ENCODE measurements at places on chromosomes 7 and 10.

GRCh38 chr7:64504581-64505120 is 58.2 kb downstream of the ZNF680 start:
- no peak for DNase-seq

DNA sequence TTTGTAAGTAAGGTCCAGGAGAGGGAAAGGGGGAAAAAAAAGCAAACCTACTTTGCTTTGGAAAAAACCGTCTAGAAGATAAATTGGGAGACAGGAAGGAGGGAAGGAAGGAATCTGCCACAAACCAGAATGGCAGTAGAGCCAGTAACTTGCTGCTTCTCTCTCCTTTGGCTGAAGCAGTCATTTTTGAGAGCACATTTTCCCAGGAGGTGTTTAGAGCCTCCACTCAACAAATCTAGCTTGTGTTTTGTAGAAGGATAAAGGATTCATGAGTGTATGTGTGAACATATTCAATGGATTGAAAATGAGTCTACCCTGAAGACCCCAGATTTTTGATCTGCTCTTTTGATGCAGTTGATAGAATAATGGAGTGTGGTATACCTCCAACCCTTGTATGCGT is 2.6 kb downstream of the NRG3 start:
- no peak for DNase-seq

- peak; percentile 34 for DNase-seq
Measured at GRCh38 chr7:2354939-2355704, 495 bp downstream of the EIF3B start.

- no peak for DNase-seq
Measured at GRCh38 chr10:119522747-119523426, 19.6 kb downstream of the RGS10 start.

DNA sequence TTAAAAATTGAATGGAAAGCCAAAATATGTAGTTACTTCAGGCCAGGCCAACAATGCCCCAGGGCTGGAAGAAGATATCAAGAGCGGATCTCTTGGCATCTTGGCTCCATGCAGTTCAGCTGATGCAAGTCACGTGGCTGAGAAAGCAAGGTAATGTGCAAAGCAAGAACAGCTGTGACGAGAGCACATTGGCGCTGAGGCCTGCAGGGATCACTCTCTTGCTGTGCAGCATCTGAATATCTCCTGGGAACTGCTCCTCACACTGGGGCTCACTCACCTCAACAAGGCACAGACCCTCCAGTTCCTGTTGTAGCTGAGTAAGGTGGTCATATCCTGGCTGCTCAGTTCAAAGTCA is 14.0 kb downstream of the AKR1B1 start:
- DNase-seq = no peak

- no peak for DNase-seq
Measured at GRCh38 chr10:58023341-58024073, 244.2 kb downstream of the IPMK start.

- no peak for DNase-seq
Measured at GRCh38 chr10:22615819-22616499, 98.4 kb downstream of the PIP4K2A start.
